Activated CD8-positive, alpha-beta memory T cell treated with anti-CD3 and anti-CD28 coated beads for 48 hours (primary cell): ENCODE measurements at places on chromosomes 4 and X.

DNA sequence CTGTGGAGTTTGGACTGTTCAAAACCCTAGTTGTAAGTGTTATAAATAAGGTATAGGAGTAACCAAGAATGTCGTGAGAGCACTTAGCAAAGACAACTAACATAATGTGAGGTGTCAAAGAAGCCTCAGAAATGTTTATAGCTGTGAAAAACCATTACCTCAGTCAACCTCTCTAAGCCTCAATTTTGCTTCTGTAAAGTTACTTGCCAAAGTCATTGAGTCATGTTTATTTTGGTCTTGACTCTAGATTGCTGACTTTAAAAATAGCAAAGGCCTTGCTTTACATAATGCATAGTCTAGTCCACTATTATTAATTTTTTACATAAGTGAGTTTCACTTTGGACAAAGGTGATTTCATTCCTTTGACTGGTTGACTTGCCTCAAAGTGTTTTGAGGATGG is 257.6 kb upstream of the CXXC4 start:
- no peak for DNase-seq

DNA sequence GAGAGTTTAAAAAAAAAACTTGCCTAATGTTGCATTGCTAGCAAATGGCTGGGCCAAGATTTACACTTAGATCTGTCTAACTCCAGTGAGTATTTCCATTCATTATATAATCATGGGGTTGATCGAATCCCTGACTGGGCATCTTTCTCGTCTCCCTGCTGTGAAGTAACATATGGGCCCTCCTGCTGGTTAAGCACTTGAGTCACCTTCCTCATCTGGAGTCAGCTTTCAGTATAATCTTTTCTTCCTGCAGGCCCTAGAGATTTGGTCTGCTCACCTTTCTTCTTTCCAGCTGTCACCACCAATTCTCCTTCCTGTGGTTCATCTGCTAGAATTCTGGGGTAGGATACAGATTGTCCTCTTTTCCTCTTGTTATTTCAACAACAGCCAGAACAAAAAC is 41.6 kb downstream of the TIGD2 start:
- DNase-seq: no peak

- no peak for DNase-seq
Measured at GRCh38 chrX:130539721-130540321, 138.0 kb downstream of the RBMX2 start.

GRCh38 chrX:68894513-68895340 is 65.9 kb downstream of the EFNB1 start:
- DNase-seq: no peak

DNA sequence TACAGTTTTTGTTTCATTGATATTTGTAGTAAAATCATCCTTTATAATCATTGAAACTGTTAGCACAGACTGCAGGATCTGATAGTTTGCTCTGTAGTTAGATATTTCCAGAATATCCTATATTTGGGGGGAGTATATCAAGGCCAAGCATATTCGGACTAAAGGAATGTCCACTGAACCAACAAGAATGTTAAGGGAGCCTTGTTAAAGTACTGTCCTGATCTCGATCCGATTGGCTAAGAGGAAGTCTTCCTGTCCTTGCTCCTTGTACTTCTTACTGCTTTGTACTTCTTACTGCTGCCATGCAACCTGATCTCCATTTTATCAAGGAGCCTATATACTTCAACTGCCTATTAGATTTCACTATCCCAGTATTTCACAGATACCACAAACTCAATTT is 449.3 kb downstream of the RPA4 start:
- no peak for DNase-seq
